ENCODE measurements at places on chromosomes 4 and X. TPM values are rescaled to one million over a fixed set of nuclear protein-coding genes. Genes with fewer than 3 reads are reported as not detected.

- no peak for DNase-seq
Measured at GRCh38 chrX:125778261-125778660, 387.8 kb downstream of the DCAF12L2 start.

- DNase-seq: no peak
Measured at GRCh38 chrX:107849747-107850421, 24.2 kb downstream of the MID2 start.

F11 gene
- 0.48 TPM for total RNA-seq

PHKA1 gene
- total RNA-seq: 4.7 TPM

DCUN1D4 gene
- total RNA-seq: 30.4 TPM

GAGE12J gene
- not detected for total RNA-seq

DNA sequence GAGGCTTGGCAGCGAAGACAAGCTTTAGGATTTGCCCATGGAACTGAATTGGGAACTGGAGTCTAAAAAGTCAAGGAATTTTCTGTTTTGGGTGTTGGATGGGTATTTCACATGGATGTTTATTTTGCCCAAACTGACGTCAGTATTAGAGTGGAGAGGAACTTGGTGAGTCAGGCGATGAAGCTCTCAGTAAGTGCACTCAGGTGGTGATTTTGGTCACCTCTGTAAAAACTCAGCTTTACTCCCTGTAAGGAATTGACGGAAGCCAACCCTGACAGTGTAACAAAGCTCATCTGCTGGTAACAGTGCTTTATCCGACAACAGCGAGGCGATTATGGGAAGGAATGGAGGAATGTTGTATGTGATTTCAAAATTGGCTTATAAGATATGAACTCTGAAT lies 77.0 kb upstream of the PGRMC2 start:
- no peak for DNase-seq

DNA sequence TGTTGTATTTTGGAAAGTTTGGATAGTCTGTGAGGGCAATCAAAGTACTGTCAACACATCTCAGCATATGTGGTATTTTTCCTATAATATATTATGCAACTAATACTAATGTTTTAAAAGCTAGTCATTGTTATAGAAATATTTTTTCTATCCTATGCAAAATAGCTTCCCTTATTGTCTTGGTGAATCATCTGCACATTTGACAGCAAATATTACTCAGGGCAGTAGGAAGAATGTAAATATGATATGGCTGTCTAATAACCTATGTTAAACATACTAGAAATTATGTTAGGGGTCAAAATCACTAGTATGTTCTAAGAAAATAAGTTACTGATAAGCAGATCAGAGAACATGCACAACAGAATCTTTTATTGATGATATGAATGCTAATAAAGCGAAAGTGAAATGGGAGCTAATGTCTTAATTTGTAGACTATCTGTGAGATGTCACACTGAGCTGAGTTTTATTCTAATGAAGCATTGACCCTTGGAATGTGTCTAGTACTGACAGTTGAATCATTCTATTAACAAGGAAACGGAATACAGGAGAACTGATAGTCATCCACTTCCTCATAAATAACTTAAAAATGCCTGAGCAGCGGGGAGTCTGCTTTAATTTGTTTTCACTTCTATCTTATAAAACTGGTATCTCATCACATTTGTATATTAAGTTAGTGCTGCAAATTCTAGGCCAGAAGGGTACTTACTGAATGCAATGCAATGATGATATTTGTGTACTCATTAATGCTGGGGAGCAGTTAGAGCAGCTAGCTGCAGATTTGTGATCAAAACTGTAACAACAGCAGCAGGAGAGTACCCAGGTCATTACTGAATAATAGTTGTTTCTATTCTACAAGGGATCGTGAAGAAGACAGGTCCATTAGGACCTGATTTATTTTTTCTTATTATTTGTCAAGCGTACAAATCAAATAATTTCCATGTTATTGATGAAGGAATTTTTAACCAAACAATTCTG lies 440.3 kb upstream of the AADAT start:
- DNase-seq: no peak

TIGD4 gene
- not detected for total RNA-seq

DNA sequence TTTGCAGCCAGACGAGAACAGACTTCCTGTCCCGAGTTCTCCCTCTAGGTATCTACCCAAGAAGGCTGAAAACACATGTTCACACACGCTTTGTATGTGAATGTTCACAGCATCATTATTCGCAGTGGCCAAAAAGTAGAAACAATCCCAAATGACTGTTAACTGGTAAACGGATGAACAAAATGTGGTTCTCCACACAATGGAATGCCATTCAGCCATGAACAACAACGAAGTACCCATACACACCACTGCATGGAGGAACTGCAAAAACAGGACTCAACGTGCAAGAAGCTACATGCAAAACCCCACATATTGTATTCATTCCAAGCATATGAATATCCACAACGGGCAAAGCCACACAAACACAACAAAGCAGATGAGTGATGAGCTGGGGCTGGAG lies 45.0 kb downstream of the PDHA1 start:
- DNase-seq: no peak

GRCh38 chrX:107571296-107571998 lies 56.9 kb upstream of the PRPS1 start:
- no peak for DNase-seq

GK gene
- total RNA-seq: 30.0 TPM

DNA sequence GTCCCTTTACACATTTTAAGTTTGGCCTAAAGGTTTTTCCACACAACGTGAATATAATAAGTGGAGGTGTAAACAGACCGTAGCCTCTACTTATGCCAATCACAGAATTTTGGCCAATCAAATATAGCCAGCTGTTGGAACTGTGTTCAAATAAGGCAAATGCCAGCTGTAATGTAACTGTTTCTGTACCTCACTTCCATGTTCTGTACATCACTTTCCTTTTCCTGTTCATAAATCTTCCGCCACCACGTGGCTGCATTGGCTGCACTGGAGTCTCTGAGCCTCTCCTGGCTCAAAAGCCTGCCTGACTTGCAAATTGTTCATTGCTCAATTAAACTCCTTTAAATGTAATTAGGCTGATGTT lies 105.1 kb upstream of the SMIM31 start:
- DNase-seq: no peak

GRCh38 chr4:101178731-101179130 lies 168.6 kb downstream of the PPP3CA start:
- no peak for DNase-seq

GRCh38 chr4:86092684-86093083 lies 267.2 kb downstream of the MAPK10 start:
- DNase-seq: no peak

UGT2B10 gene
- 0.40 TPM for total RNA-seq

DNA sequence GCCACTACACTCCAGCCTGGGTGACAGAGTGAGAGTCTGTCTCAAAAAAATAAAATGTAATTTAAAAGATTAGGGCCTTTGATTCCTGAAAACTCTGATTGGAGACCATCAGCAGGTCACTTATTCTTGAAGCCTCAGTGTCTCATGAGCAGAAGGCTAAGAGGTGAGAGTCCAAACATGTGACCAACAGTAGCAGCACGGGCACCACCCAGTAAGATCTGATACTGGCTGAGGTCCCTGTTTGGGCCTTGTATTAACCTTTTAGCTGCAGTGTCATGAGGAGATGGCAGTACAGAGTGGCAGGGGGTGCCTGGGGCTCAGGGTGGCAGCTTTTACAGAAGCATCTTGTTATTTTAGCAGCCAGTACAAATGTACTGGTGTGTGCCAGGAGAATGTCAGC lies 89.3 kb downstream of the FHDC1 start:
- DNase-seq: no peak

DNA sequence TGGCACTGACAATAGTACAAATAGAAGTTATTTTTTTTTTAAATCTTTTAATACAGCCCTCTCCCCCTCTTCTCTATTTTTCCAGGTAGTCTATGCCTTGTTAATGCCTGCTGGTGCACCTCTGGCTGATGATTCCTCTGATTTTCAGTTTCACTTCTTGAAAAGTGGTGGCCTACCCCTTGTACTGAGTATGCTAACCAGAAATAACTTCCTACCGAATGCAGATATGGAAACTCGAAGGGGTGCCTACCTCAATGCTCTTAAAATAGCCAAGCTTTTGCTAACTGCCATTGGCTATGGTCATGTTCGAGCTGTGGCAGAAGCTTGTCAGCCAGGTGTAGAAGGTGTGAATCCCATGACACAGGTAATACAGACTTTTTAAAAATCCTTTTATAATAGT lies 99.1 kb downstream of the USP9X start:
- DNase-seq: no peak

- DNase-seq: no peak
Measured at GRCh38 chr4:86592553-86593249, 1.4 kb upstream of the PTPN13 start.

GRCh38 chr4:172947594-172947993 lies 221.0 kb upstream of the GALNT7 start:
- DNase-seq: no peak

GRCh38 chrX:16096141-16096540 lies 27.2 kb upstream of the GRPR start:
- DNase-seq: no peak

DNA sequence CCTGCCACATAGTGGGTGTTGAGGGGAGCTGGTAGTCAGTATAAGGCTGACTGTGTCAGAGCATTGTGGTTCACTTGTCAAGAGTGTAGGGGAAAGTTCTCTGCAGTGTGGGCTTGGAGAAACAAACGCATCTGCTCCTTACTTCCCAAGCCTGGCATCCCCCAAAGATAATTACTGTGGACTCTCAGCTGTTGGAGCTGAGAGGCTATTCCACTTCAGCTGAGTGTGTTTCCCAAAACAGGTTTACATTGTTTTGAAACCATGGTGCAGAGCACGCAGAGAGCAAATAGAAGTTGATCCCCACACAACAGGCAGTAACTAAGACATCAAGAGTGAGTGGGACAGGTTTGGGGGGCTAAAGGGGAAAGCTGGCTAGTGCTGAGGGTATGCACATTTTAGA lies 181.0 kb upstream of the EOLA2 start:
- DNase-seq: no peak

INTU gene
- total RNA-seq: 3.0 TPM

GRCh38 chr4:8671712-8672290 lies 79.2 kb downstream of the CPZ start:
- DNase-seq: no peak

- DNase-seq: peak; percentile 31
Measured at GRCh38 chr4:169791527-169792156, 33.9 kb upstream of the HPF1 start.

ANKRD37 gene
- 12.7 TPM for total RNA-seq

DNA sequence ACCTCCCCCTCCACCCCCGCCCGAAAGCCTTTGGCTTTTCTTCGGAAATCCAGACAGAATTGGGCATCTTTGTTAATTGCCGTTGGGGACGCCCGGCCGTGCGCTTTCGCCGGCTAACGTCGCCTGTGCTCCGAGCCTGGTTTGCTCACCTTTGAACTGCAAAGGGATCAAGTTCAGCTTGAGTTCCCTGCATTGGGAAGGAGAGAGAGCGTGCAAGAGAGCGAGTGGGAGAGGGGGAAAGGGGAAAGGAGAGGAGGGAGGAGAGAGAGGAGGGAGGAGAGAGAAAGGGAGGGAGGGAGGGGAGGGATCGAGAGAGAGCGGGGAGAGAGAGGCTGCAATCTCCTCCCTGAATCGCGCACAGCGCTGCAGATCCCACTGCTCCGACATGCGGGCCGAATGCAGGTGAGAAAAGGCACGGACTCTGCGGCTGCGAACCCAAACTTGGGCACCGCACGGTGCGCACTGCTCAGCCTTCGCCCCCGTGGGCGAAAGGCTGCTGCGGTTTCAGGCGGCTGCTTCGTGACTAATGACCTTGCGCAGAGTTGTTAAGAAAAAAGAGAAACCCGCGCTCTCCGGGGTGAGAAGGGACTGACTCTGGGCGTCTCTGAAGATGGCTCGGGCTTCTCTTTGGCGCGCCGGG lies at the start of gene PCDH7:
PCDH7 (plus strand) TSS at position 349 of the 640 bp plus-strand sequence. CDS start 1,054 bp downstream, outside the sequence.
- peak; percentile 30 for DNase-seq

DNA sequence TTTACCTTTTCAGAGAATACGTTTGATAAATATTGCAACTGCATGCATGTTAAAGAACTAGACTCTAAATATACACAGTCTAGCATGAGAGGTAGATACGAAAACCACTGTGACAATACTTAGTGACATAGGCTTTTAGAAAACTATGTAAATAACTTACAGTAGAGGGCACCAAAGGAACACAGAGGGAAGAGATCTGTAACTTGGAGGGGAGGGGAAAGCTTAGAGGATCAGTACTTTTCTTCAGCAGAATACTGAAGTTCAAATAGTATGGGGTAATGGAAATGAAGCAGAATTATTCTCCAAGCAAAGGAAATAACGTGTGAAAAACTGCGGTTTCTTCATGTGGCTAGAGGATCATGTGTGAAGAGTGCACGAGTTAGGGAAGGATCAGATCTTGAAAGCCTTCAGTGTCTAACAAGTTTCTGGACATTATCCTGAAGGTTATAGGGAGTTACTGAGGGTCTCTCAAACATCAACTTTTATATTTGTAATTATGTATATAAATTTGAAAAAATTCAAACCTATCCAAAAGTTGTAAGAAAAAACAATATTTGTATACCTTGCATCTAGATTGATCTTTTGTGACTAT lies 264.3 kb downstream of the NPFFR2 start:
- DNase-seq: no peak

MAGEA11 gene
- not detected for total RNA-seq
